ENCODE measurements at places on chromosomes 7 and 10.

DNA sequence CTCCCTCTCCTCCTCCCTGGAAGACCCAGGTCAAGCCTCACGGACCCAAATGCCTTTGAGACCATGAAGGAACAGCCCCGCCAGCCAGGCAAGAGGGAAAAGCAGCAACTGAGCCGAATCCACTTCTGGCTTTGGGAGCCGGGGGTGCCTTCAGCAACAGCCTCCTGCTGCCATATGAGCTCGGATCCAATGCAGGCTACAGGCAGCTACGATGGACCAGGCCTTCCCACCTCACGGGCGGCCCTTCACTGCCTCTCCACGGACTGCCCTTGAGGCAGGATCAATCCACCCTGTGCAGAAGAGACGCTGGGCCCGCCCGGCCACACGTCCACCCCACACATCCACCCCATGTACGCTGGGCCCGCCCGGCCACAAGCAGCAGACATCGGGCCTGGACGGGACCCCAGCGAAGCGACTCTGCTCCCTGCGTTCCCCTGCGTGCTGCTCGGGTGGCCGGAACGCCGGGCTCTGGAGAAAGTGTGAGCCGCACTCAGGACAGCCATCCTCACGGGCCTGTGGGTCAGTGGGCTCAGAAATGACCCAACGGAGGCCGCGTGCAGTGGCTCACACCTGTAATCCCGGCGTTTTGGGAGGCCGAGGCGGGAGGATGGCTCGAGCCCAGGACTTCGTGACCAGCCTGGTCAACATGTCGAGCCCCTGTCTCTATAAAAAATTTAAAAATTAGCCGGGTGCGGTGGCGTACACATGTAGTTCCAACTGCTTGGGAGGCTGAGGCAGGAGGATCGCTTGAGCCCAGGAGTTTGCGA is 82.0 kb downstream of the FOXL3 start:
- DNase-seq = no peak

- no peak for DNase-seq
Measured at GRCh38 chr10:132711613-132712121, 74.3 kb downstream of the NKX6-2 start.

DNA sequence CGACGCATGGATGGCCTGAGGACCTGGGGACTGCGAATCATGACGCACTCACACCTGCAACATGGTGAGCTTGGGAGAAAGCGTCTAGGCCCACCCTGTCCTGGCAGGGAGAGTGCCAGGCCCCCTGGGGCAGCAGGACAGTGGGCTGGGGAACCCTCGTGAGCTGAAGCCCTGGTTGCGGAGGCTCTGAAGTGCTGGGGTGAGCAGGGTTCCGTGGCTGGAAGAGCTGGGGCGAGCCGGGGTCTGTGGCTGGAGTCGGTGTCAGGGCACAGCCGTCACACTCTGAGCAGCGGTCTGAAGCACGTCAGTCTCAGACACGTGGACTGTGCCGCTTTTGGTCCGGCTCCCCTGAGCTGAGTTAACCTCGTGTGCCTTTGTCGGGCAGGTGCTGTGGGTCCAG is 4.7 kb downstream of the SUN1 start:
- no peak for DNase-seq

- DNase-seq = no peak
Measured at GRCh38 chr10:10223131-10223530, 794.5 kb upstream of the CELF2 start.

DNA sequence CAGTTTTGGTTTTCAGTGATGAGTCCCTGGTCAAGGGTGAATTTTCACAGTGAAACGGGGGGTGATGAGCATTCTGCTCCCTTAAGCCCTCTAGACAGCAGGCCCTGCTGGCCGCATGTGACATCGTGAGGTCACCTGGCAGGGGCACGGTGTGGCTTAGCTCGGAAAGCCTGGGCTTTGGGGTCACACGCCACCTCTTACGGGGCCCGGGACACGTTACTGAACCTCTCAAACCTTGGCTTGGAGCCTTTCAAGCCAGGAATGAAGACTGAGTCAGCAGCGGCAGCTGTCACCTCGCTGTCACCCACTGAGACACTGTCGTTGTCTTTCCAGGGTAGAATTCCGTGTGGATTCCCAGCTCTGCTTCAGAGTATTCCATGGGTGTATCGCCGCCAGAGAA is 4.1 kb downstream of the GET4 start:
- DNase-seq = no peak

- no peak for DNase-seq
Measured at GRCh38 chr7:45974540-45975360, 53.7 kb upstream of the IGFBP3 start.

GRCh38 chr7:32453341-32454011 is 36.7 kb downstream of the LSM5 start:
- no peak for DNase-seq

DNA sequence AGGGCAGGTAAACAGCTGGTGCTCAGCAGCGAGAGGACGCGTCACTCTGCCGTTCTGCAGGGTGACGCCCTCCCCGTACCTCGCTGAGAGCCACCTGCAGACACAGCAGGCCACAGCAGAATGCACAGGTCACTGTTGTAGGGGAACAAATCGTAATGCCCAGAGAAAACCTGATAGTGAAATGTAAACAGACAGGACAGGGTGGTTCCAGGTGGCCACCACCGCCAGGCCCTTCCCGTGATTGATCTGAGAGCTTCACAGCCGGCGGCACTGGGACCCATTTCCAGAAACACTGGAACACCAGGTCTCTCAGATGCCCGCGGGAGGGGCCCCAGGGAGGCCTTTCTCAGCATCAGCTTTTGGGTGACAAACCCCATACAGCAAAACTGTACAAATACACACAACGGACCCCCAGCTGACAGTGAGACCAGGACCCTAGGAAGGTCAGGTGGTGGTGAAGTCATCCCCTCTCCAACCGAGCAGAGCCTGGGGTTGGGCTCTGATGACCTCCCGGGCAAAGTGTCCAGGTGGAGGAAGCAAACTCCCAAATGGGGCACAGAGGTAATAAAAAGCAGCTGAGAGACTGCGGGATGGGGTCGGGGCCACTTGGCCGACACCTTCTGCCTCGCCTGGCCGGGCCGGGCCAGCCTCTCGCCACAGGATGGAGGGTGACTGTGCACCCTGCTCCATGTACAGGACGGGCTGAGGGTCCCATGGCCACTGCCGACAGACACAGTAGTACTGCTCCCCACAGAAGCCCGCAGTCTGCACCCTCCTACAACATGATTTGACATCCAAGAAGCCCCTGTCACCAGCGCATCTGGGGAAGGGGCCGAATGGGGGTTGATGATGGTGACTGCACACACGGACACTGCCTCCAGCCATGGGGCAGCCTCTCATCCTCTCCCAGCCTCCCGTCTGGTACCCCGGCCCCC is 4.6 kb downstream of the BHLHA15 start:
- no peak for DNase-seq

DNA sequence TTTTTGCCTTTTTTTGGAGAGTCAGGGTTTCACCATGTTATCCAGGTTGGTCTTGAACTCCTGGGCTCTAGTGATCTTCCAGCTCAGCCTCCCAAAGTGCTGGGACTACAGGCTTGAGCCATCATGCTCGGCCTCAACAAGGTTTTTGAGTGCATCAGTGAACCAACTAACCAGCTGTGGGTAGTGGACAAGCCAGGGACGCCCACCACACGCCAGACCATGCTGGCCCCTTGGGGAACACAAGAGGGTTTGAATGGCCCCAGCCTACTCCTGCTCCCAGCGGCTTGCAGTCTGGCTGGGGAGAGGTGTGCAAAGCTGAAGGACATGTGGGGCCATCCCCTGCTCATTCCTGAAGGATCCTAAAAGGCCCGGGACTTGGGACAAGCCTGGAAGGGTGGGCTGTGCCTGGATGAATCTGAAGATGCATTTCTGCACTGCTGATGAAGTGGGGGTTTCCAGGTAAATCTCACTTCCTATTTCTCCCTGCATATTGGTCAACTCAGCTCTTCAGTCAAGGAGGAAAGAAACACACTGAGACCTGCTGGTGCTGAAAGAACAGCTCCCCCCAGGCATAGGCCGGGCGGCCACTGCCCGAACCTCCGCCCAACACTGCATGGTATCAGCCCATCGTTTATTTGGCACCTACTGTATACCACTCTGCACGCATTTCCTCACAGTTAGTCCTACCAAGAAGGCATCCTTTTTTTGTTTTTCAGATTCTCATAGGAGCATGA is 6.9 kb downstream of the MMD2 start:
- DNase-seq = no peak

- DNase-seq = no peak
Measured at GRCh38 chr7:17040716-17041115, 158.9 kb upstream of the AGR3 start.

DNA sequence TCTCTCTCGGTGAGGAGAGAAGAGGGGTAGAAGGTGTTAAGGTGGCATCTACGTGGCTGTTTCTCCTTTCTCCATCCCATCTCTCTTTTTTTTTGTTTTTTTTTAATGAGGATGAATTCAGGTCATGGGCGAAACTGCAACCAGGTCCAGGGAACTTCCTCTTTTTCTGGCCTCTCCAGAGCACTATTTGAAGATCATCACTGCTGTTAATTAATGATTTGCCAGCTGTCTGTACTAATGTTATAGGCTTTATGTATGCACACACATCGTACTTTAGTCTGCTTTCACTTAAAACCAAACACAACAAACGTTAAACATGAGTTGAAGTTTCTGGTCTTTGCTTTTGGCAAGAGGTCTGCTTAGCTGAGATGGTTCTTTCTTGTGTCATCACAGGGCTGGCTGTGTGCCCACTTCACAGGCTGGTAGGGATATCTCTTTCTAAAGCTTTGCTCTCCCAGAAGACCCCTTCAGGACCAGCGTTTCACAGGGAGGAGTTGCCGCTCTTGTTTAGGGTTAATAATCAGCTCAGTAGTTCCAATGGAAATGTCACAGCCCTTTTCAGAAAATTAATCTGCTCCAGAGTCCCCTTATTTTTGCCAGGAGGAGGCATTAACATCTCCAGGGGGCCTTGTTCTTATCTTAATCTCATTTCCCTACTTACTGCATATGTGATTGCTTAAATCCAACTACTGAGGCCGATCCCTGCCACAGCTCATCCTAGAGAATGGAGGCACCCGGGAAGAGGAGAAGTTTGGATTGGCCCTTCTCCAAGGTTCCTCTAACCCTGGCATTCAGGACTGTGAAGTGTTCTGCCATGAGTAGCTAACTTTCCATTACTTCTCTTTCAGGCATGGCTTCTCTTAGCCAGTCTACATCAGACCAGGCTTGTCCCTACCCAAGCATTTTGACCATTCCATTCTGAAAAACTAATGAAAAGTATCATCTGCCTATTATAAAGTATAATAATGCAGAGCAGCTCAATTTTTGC is 273.9 kb upstream of the NFE2L3 start:
- DNase-seq = no peak

GRCh38 chr7:57361406-57361805 is 88.6 kb upstream of the ZNF716 start:
- DNase-seq = no peak

- DNase-seq = no peak
Measured at GRCh38 chr10:18665815-18666558, 6.8 kb downstream of the ARL5B start.

DNA sequence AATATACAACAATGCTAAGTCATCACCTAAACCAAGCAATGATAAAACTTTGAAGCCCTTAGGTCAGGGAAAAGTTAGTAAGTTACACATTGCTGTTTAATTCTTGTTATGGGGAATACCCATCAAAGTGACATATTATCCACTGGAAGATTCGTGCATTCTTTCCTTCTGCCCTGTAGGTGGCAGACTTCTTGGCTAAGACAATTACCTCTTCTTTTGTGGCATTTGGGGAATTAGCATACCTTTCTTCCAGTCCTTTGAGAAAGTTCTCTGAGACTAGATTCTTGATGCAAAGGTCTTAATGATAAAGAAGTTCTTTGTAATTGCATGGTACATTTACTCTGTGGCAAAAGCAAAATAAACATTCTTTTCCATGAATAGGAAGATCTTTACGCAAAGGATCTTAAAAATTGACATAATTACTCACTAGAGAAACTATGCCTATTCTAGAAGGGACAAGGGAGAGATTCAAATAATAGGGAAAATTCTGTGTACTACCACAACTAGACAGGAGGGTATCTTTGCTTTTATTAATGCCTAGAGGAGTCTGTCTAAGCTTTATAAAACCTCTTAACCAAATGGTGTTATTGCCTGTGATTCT is 395.9 kb downstream of the GRM8 start:
- DNase-seq = no peak

GRCh38 chr10:48450233-48450740 is 143.8 kb downstream of the MAPK8 start:
- DNase-seq = no peak

- no peak for DNase-seq
Measured at GRCh38 chr7:74454925-74455288, 1.2 kb downstream of the GTF2IRD1 start.

GRCh38 chr7:96770758-96771157 is 61.1 kb upstream of the SEM1 start:
- DNase-seq = no peak

GRCh38 chr7:27177795-27178320 is 3.7 kb upstream of the HOXA10 start:
- no peak for DNase-seq

DNA sequence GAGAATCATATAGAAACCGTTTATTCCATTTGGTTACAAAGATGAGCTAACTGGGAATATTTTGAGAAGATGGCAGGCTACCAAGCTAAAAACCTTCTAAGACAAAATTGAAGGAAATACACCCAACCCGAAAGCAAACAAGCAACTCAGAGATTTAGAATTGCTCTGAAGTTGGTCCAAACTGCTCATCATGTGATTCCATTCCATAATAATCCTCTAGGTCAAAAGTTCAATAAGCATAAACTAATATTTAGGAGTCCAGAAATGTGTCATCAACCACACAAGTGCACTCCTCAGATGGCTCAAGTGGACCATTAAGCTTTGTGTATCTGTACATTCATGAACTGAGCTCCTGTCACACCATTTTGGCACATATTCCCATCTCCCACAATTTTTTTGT is 28.7 kb downstream of the DGKI start:
- DNase-seq = no peak

- DNase-seq = no peak
Measured at GRCh38 chr10:74745449-74745848, 81.0 kb upstream of the KAT6B start.

DNA sequence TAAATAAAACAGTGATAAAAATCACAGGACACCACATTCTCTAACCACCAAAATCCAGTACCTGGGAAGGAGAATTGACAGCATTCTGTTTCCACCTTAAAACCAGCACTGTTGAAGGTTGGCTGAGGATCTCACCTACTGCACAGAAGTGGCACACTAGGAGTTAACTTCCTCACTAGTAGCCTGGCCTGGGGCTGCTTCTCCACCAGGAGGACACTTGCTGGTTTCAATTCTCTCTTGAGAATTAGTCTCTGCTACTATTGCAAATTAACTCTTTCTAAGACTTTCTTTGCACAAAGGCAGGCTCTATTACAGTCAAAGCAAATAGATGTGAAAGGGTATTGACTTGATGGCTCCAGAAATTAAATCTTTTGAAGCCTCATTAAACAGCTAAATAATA is 2.3 kb upstream of the CTTNBP2 start:
- DNase-seq = no peak

- no peak for DNase-seq
Measured at GRCh38 chr10:51915031-51915542, 215.7 kb upstream of the CSTF2T start.

DNA sequence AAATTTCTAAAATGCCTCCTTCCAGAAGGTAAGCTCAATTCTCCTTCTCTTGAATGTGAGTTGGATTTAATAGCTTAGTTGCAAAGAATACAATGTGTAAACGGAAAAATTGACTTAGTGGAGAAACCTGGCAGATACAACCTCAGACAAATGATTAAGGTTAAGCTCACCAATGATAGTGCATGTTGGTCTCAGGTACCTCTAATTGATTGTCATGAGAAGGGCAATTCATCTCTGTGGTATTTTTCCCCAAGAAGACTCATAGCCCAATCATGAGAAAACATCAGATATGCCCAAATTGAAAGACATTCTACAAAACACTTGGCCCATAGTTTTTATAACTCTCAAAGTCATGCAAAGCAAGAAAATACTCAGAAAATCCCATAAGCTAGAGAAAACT is 36.2 kb upstream of the TMEM106B start:
- no peak for DNase-seq
